ENCODE measurements at places on chromosomes 3 and 15.

DNA sequence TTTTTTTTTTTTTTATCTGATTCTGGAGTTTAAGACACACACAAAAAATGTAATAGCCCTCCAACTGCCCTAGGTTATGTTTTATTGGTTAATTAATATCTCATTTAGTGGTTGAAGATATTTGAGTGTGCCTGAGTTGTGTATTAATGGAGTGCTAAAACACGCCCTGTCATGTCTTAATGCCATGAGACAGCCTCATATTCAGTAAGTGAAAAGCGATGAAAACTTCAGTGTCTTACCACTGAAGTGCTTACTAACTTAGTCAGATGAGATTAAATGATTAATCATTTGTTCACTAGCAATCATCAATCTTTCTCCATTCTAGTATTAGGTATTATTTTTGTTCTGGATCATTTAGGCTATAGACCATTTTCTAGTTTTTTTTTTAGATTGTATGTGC is 544.7 kb upstream of the ROBO2 start:
- DNase-seq = no peak

DNA sequence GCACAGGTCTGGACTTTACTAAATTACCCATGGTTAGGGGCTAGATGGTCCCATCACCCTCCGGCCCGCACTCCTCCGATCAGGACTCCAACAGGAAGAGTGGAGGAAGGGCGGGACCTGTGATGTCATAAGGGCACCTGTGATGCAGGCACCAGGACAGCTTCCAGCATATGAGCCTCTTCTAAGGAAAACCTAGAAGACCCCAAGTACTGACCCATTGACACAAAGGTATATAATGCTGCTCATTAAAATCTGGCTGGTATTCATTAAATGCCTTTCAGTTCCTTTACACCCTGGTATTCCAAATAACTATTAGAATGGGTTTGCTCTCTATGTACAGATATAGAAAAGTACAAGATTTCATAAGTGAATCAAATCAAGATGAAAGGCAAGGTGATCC is at the start of gene IQCF5:
TSS of gene IQCF5 (minus strand) at position 101 of the 400 bp plus-strand sequence. CDS start at position 31, 70 bp downstream.
- DNase-seq = no peak

DNA sequence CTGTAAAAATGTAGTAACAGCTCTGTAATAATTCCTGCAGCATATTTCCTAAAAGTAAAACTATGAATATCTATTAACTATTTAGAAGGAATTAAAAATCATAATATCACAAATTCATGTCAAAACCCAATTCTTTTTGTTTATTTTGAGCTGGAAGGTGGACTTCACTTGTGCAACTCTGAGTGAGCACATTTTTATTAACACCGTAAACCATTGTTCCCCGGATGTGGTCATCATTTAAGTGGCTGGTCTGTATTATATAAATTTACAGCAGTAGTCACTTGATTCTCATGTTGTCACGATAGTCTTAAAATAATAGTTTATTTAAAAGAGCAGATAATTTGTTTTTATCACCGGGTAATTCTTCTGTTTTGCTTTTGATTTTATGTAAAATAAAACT is 43.0 kb upstream of the UTS2B start:
- DNase-seq = no peak

DNA sequence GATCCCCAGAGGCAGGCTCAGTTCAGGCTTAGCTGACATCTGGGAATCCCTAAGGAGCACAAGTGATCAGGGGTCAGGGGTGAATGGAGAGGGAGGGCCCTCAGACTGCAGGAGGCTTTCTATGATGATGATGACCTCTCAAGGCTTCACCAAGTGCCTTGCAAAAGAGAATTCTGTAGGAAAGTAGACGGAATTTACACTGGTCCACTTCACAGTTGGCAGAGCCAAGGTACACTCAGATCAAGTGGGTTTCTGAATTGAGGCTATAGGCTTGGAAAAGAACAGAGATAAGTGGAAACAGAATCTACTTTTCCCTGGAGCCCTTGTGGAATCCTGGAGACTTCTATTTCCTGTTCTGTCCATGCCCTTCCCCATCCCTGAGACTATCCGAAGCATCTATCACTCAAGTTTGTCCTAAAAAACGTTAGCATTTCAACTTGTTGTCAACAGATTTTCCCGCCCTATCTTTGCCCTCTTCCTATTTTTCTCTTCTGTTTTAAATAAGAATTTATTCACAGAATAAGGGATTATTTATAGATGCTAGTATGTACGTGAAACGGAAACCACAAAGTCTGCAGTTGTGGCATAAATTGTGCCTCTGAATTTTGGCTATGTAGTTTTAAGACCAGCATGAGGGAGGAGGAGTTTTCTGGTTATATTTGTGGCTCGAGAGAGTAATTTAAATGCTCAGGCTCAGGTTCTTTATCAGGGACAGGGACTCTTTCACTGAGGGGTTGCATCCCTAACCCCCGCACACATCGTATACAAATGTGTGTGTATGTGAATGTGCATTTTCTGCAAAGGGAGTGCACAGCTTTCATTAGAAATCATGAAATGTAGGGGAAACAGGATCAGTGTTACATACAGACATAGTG is 12.8 kb downstream of the GCSAM start:
- no peak for DNase-seq
